ENCODE measurements at places on chromosomes 5 and 9. TPM values are rescaled to one million over a fixed set of nuclear protein-coding genes. Genes with fewer than 3 reads are reported as not detected.
A peak's percentile ranks its signal among the peaks of the same experiment; 100 is the strongest.

The IGFBPL1 gene
- total RNA-seq, result not detected

The PTGES2 gene
- 114 TPM for total RNA-seq

The PPIP5K2 gene
- 35.5 TPM for total RNA-seq

The SYK gene
- total RNA-seq, result 6.7 TPM

DNA sequence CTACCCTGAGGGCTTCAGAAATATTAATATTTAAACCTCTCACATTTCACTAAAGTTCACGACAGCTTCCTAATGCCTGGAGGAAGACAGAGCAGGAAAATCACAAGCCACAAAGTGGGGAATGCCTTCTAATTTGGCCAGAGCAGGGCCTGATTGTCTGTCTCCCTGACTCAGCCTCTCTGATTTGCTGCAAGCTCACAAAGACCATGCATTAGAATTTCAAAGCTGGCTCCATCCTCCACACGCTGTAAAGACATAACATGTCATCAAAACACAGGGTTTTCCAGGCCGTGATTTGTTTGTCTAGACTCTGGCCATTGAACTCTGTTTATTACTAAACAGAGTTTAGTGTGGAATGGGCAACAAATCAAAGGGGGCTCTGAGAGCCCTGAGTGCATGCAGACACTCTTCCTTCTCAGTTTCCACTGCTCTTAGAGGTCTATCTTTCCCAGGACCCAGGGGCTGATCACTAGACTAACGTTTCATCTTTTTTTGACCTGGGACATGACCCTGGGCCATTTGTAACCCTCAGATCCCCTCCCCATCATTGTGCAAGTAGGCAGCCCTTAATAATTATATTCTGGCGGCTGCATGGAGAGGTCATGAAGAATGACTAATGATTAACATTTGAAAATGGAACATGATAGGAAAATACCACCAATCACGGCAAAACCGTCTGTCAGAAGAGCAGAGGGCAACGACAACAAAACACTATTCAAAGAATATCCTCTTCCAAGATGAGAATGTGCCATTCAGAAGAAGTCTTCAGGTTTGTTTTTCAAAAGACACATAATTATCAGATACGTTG, 140.2 kb downstream of the ENC1 start:
- no peak for DNase-seq

DNA sequence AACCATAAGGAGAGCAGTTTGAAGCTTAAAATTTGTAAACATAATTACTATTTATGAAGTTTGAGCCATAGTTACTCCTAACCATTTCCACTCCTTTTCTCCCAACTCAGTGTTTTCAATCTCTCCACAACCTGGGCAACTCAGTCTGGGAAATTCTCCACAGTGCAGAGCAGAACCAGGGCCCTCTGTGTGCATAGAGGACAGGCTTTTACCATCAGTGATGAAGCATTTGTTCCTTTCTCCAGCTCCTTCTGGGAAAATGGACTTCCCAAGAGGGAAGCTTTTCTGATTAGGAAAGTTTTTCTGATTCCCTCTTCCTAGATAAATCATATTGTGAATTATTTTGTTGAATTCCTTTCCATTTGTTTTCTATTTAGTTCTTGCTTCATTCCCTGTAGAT, 132.3 kb upstream of the MPDZ start:
- no peak for DNase-seq

- peak; percentile 100 for DNase-seq
Measured at GRCh38 chr5:149938791-149939358, 5.7 kb downstream of the PDE6A start.

DNA sequence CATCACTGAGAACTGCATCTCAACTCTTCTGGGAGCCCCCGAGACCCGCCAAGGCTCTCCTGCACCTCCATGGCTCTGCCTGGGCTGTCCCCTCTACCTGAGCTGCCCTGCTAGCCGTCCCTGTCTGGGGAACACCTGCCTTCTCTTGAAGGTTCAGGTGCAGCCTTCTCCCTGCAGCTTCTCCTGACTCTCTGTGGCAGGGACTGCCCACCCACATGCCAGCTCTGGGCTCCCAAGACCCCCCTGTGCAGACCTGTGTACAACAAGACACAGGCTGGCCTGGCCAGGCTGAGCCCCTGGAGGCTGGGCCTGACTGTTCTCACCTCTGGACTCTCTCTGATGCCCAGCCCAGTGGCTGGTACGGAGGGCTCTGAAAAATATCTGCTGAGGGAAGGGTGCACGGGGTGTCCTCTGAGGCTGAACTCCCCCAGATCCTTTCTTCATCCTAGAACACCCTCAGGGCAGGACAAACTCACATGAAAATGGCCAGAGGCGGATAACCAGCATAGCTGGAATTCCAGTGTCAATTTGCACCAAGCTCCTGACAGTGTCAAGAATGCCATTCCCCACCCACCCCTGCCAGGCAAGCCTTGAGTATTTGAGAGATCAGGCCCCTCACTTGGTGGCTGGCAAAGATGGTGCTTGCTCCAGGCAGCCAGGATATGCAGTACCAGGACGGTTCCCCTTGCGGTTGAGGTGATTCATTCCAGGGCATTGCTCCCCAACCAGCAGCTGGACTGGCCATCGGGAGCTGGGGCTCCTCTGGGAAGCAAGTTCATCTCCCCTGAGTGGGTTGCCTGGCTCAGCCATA, 40.9 kb upstream of the SLC25A51 start:
- DNase-seq, result peak; percentile 74

- peak; percentile 11 for DNase-seq
Measured at GRCh38 chr5:76402251-76402885, 717 bp upstream of the IQGAP2 start.

DNA sequence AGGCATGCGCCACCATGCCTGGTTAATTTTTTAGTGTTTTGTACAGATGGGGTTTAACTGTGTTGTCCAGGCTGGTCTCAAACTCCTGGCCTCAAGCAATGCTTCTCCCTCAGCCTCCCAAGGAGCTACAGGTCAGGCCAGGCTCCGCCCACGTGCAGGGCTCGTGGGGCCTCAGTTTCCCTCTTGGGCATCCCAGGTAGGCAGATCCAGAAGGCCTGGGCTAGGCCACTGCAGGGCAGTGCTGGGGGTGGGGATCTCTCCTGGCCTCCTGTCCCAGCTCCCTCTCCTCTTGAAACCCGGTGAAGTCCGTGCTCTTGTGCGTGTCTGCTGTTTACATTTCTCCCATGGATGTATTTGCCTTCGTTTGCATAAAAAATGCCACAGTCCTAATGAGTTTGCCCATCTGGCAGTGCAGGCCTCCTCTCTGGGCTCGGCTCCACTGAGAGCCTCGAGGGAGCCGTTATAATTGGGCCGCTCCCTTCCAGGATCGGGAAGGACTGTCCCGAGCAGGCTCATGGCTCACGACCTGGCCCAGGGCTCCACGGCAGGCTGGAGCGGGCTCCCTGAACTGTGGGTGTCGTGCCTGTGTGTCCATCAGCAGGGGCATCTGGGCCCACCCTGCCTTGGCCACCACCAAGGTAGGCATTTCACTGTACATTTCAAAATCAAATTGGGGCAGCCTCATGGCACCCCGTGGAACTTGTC, 52.6 kb upstream of the RUFY1 start:
- DNase-seq, result no peak

GRCh38 chr5:157761690-157762621, 18.4 kb downstream of the LSM11 start:
- DNase-seq, result peak; percentile 79

DNA sequence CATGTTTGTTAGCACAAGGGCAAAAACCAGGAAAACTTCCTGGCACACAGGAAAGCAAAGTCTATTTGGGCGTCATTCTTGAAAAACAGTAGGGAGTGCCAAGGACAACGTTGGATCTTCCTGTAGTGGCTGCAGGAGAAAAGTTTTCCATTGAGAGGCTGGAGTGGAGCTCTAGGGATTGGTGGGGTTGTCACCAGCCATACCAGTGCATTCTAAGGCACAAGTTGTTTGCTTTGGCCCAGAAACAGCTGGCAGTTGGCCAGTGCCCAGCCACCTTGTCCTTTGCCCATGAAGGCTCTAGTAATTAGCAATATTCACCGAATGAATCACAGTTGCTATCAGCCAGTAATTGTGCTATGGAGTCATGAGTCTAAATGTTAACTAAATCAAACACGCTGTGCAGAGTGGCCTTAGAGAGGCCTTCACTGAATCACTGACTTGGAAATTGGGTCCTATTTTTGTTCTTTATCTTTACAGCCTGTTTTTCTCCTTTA, 26.4 kb downstream of the TNFSF15 start:
- DNase-seq, result peak; percentile 83

DNA sequence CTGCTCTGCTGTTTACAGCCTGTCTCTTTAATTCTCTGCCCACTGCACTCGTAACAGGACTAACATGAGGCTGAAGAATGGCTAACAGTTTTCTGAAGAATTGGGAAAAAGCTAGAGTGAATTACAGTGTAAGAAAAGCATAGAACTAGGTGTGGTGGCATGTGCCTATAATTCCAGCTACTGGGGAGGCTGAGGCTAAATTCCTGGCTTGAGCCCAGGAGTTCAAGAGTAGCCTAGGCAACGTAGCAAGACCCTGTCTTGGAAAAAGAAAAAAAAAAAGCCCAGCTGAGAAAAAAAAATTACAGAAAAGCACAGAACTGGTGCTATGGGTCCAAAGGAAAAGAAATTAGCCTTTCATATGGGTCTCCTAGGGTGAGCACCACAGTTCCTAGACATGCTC, 13.9 kb upstream of the UHRF2 start:
- no peak for DNase-seq

- no peak for DNase-seq
Measured at GRCh38 chr5:54579591-54580295, 62.2 kb downstream of the SNX18 start.

Measured in MCF 10A (cell line).